ENCODE measurements at places on chromosomes 12 and 14. TPM values are rescaled to one million over a fixed set of nuclear protein-coding genes. Genes with fewer than 3 reads are reported as not detected.

- DNase-seq: no peak
These were observed 23.1 kb downstream of the FBRSL1 start for GRCh38 chr12:132513070-132513398.

CEBPE gene
- total RNA-seq: not detected

GRCh38 chr14:69312608-69313007 is 52.6 kb downstream of the GALNT16 start:
- DNase-seq: no peak

GRCh38 chr12:131855521-131856142 is 27.4 kb downstream of the MMP17 start:
- DNase-seq: no peak

TSHR gene
- total RNA-seq: 0.47 TPM

- DNase-seq: no peak
These were observed 2.0 kb downstream of the NFKBIA start for GRCh38 chr14:35402323-35403113.

GRCh38 chr14:100906420-100906819 is 2.9 kb upstream of the RTL1 start:
- no peak for DNase-seq

- DNase-seq: no peak
These were observed 887.2 kb upstream of the SEL1L start for GRCh38 chr14:82420871-82421270.

KRT78 gene
- total RNA-seq: not detected

DNA sequence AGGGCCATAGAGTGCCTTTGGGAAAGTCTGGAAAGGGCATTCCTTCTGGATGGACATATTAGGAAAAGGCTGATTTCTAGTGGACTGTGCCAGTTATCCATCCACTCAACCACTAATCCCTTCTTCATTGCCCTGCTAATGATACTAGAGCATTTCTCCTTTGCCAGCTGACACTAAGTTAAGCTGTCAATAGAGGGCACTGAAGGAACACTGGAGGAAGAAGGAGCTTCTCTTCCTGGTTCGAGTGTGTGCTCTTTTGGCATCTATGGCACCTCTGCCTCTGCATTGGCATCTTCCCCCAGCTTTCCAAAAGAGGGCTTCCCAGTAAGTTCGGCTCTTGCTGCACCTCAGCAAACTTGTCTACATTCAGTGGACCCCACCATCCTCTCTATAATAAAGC is 165.4 kb downstream of the DERA start:
- no peak for DNase-seq

DNA sequence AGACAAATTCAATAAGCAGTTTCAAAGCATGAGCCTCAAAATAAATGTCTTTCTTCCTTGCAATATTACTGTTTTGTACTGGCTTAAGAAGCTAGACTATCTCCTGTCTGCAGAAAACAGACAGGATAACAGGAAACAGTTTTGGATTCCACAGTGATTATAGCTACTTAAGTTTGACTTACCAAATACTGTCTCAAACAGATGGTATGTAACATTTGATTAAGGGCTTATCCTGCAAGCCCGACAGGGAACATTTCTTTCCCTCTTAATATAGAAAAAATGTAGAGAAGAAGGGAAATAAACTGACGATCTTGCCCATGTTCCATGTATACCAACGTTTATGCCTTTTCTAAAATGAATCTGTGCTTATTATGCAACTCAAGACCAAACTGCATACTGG is 179.9 kb upstream of the EEA1 start:
- DNase-seq: no peak

- DNase-seq: no peak
These were observed 15.1 kb upstream of the GRIP1 start for GRCh38 chr12:66693901-66694513.

DNA sequence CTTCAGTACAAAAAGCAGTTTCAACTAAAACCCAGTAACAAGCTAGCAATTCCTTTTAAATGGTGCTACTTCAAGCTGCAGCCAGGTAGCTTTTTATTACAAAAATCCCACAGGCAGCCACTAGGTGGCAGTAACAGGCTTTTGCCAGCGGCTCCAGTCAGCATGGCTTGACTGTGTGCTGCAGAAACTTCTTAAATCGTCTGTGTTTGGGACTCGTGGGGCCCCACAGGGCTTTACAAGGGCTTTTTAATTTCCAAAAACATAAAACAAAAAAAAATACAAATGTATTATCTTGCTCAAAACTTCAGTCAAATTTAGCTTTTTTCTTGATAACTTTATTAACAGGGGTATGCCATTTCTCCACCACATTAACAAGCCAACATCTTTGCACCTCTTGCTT is 3.6 kb upstream of the CLEC4E start:
- DNase-seq: peak; percentile 54

GRCh38 chr12:112759786-112760185 is 31.8 kb upstream of the RPH3A start:
- DNase-seq: no peak

IL23A gene
- total RNA-seq: 40.0 TPM

DNA sequence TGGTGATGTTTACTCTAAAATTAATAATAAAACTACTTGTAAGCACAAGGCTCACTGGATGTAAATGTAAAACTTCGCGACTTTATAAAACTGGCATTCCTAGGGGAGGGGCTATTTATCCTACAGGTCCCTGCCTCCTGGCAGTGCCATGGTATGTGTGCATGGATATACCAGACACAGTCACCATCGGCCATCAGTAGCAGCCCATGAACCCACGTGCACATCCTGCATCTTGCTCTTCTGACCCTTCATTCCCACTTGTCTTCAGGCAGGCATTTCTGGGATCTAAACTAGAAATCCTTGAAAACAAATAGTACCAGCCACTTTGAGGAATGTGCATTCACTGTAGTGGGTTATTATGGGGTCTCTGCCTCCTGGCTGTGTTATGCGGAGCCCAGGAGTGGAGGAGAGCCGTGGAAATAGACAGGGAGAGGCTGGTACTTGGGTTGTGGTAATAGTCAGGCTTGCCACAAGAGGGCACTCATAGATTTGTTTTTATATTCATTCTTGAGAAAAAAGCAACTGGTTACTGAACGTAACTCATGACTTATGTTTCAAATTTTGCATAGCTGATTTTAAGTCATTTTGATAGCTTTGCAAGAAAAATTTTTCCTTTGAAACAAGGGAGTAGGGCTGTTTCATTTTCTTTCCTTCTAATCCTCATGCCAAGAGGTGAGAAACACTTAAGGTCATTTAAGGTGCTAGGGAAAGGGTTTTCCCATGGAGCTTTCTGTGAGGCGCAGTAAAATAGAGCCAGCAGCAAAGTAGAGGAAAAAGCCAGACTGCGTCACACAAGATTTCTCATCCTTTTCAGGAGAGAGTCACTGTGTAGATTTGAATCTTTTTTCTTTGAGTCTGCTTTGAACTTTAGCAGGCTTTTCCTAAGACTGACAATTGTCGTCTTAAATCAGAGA is 17.4 kb upstream of the GALNT16 start:
- peak; percentile 27 for DNase-seq

SELPLG gene
- 51.9 TPM for total RNA-seq

DNA sequence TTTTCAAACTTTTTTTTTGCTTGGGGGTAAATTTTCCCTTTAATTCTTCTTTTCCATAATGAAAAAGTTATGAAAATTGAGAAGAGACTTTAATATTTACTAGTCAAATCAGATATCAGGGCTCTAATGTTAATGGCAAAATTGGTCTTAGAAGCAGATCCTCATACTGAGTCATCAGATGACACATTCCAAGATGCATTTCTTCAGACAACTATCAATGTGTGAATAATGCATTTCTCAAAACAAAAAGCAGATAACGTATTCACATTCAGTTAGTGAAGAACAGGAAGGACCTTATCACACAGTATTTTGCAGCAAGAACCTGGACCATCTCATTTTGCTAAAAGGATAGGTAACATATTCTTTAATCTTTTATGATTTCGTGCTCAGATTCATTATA is 130.7 kb downstream of the GPHN start:
- DNase-seq: no peak

GRCh38 chr12:90499795-90500194 is 455.2 kb downstream of the CCER1 start:
- no peak for DNase-seq

CCNB1IP1 gene
- 72.5 TPM for total RNA-seq

- peak; percentile 59 for DNase-seq
These were observed at the start of gene ARID2 for GRCh38 chr12:45729233-45730083. TSS of gene ARID2 (plus strand) at chr12:45729706. CDS start at chr12:45729837, 131 bp downstream.

DNA sequence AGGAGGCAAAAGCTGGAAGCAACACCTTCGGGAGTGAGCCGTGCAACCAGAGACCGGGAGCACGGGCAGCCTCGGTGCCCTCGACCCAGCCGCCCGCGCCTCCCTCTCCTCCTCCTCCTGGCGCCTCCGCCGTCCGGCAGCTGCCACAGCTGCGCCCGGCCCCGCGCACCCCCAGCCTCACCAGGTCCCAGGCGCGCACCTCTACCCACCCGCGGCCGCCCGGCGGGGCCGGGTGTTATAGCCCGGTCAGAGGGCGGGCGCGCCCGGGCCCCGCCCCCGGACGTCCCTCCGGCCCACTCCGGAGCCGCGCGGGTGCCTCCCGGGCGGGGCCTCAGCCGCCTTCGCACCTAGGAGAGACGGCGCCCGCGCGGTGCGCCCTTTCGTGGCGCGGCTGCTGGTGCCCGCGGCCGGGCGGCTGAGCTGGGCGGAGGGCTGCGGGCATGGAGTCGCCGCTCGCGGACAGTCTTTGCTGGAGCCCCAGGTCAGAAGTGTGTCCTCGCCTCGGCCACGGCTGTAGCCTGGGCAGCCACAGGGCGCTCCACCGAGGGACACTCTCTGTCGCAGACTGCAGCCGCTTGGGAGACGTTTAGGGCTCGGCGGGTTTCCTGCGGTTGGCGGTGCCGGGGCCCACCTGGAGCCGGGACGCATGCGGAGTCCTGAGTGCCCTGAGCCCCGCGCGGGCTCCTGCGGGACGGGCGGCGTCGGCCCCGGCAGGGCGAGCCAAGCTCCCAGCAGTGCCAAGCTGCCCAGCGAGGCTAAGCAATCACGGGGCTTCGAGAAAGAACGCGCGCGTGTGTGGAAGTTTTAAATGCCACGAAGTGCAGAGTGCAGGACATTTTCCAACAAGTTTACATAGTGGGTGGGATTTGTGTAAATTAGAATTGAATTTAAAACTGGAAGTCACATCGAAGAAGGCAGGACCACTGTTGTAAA is at the start of gene CPM:
Gene CPM, minus strand, starts transcription at position 211 of the 933 bp plus-strand sequence. CDS start 334 bp downstream, outside the sequence.
- peak; percentile 81 for DNase-seq
